ENCODE measurements at places on chromosomes 1 and 21.

DNA sequence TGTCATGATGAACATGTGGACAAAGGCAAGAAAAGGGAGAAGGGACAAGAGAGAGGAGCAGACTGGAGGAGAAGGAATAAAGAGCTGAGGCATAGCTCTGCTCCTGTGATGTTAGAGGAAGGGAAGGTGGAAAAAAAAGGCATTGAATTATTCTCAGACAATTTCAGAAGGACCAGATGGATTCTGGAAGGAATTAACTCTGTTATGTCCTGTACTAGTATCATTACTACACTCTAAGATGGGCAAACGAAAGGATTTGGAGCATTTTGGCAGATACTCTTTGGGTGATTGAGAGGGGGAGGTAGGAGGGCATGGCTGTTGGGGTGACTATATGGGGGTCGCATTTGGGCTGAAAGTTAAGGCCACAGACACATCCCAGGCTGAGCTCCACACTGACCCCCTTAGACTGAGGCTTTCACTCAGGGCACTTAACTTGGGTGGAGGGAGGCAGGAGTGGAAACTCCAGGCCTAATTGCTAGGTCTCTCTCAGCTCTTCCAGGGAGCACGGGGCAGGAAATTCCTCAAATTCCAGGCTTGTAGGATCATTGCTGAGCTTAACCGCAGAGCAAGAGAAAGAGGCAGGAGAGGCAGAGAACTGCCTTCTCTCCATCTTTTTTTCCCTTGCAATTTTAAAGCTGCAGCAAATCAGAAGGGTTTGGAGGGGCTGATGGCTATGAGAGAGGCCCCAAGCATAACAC is 25.9 kb downstream of the KIRREL1 start:
- DNase-seq = no peak

DNA sequence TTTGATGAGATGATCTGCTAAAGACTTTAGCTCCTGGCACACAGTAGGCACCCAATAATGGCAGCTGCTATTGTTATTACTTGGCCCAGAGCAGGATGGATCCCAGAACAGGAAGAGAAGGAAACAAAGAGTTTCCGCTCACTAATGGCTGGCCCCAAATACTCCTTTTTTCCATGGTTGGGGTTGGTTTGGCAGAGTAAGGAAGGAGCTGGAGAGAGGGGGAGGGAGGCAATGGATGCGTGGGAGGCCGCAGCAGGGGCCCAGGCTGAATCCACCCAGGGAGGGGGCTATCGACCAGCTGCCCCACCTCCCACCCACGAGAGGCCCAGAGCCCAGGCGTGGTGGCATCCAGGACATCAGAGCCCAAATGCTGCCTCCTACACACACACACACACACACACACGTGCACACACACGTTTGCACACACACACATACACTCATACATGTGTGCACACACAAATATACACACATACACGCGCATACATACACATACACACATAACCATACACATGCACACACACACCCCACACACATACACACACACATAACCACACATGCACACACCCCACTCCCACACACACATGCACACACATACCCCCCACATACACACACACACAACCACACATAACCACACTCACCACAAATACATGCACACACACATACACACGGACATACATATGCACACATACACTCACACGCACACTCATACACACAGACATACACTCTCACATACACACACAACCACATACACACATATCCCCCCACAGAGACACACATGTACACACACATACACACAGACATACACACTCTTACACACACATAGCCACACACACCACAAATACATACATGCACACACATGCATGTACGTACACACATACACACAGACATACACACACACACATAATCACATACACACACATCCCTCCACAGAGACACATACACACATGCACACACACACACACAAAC is 25.2 kb downstream of the C1QB start:
- no peak for DNase-seq

DNA sequence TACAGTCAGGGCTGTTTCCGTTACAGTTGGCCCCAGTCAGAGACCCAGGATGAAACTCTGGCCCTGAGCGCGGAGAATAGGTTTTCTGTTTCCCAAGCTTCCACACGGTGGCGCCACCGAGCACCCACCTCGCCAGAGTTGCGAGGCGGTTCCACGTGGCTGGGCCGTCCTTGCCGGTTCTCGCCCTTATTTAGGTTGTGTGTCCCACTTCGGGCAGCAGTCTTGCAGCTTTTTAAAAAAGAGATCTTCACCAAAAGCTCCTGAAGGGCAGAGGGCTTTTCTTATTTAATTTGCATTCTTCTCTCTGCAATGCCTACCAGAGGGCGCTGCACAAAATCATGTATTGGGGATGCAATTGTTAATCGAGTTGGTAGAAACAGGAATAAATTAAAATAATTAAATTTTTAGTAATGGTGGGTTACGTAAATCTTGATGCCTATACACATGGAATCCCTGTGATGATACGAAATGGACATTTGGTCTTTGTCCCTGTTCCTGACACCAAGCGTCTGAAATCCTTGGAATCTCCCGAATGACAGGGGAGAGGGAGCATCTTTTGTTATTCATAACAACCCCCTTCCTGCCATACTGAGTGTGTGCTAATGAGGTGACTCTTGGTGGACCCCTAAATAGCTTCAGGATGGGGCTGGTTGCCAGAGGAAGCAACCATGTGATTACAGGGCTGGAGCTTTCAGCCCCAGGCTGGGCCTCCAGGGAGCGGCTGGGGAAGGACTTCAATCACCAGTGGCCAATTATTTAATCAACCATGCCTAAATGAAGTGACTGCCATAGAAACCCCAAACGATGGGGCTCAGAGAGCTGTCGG is 5.6 kb upstream of the S100A7 start:
- peak; percentile 88 for DNase-seq

DNA sequence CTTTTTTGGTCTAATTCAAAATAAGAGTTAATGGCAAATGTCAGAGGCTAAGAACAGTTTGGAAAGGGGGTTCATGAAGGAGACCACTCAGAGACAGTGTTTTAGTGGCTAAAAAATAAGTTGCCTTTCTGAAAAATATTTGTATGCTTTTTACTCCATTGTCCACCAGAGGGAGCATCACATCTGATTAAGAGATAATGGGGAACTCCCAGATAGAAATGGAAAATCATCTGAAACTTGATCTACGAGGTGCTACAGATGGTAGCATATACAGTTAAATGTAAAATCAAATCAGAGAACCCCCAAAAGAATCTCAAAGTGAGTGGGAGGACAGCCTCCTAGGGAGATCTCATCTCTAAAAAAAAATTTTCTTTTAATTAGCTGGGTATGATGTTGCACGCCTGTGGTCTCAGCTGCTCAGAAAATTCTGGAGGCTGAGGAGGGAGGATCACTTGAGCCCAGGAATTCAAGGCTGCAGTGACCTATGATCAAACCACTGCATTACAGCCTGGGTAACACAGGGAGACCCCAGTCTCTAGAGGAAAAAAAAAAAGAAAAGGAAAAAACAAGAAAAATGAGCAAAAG is 9.7 kb downstream of the SMYD3 start:
- DNase-seq = no peak

DNA sequence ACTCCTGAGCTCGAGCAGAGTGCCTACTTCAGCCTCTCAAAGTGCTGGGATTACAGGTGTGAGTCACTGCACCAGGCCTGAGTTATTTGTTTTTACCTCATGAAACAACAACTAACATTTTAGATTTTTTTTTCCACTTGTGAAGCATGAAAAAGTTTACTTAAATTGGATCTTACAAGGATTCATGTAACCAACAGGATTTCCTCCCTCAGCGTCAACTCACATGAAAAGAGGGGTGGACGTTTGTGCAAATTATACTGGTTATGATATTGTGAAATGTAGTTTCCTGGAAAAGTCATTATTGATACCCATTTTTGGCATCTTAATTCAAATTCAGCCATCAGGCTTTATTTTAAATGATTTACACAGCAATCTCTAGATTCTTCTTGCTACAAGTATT is 6.5 kb downstream of the CNST start:
- DNase-seq = no peak

DNA sequence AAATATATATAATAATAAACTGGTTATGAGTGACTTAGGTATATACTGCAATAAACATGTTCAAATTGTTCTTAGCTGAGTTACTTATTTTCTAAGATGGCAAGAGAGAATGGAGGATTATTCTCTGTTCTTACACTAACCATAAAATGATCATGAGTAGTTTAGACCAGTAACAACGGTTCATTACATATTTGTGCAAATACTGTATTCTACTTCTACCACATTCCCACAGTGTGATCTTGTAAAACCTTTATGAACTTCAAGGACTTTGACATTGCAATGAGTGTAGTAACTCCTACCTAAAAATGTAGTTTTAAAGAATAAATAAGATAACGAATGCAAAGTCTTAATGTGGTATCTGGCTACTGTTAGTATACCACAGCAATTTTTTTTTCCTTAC is 353.7 kb upstream of the NCAM2 start:
- DNase-seq = no peak

DNA sequence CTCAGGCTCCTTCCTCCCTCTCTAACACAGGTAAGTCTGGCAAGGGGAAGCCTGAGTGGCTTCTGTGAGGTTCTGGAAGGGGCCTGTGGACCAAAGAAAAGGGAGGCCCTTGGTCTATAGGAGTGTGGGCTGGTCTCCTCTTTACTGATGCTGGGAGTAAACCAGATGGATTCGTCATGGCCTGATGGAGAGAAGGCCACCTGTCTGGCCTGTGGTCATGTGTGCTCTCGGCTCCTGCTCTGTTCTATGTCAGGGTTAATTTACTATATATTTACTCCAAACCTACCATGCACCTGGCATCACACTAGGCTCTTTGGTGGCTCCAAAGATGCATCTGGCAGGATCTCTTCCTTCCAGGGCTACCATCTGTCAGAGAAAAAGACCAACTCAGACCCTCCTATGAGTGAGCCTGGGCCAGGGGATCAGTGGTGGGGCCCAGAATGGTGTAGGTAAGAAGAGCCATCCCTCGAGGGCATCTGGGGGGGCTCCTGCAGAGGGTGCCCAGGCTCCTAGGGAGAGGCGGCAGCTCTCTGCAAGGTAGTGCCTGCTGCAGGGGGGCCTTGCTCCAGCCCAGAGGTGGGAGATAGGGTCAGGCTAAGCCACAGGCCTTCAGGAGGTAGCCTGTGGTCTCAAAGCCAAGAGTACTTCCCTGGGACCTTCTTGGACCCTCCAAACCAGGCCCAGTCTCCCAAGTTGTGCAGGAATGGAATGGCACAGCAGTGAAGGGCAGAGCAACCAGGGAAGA is 68.2 kb upstream of the SELENON start:
- no peak for DNase-seq

GRCh38 chr1:178594133-178594532 is 81.2 kb downstream of the TEX35 start:
- no peak for DNase-seq

DNA sequence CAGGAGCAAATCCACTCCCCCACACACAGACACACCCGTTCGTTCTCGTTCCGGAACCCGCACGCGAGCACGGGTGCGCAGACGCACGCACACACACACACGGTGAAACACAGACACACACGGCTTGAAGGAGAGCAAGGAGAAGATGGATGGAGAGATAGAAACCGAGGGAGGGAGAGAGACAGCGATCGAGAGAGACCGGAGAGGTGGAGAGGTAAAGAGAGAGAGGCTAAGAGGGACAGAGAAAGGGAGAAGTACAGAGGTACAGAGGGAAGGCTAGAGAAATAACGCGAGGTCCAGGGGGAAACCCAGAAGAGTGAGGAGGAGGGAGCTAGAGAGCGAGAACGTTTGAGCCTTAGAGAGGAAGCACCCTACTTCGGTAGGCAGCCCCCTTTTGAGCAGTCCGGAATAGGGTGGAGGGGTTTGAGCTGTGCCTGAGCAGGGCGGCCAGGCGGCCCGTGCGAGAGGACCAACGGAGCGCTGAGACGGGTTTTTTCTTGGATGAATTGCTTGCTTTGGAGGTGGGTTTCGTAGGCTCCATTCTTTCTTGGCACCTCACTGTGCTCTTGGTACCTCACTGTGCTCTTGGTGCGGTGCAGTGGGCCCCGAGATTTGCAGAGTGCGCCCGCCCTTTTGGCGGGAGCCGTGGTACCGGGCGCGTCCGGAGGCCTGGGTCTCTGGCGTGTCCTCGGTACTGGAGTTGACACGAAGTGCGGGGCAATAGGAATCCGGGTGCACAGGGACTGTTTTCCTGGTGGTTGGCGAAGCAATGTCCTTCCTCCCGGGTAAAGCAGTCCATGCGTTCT is 88.4 kb upstream of the RHOU start:
- peak; percentile 81 for DNase-seq

- no peak for DNase-seq
These were observed 534.4 kb upstream of the CAMK1G start for GRCh38 chr1:209048941-209049669.

DNA sequence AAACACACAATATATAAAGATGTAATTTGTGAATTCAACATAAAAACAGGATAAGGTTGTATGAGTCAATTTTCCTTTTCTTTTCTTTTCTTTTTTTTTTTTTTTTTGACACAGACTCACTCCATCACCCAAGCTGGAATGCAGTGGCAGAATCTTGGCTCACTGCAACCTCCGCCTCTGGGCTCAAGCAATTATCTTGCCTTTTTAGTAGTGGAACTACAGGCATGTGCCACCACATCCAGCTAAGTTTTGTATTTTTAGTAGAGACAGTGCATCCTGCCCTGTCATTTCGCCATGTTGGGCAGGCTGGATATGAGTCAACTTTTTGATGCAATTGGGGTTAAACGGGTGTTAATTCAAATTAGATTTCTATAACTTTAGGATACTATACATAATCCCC is 10.3 kb upstream of the SPRR2B start:
- no peak for DNase-seq

DNA sequence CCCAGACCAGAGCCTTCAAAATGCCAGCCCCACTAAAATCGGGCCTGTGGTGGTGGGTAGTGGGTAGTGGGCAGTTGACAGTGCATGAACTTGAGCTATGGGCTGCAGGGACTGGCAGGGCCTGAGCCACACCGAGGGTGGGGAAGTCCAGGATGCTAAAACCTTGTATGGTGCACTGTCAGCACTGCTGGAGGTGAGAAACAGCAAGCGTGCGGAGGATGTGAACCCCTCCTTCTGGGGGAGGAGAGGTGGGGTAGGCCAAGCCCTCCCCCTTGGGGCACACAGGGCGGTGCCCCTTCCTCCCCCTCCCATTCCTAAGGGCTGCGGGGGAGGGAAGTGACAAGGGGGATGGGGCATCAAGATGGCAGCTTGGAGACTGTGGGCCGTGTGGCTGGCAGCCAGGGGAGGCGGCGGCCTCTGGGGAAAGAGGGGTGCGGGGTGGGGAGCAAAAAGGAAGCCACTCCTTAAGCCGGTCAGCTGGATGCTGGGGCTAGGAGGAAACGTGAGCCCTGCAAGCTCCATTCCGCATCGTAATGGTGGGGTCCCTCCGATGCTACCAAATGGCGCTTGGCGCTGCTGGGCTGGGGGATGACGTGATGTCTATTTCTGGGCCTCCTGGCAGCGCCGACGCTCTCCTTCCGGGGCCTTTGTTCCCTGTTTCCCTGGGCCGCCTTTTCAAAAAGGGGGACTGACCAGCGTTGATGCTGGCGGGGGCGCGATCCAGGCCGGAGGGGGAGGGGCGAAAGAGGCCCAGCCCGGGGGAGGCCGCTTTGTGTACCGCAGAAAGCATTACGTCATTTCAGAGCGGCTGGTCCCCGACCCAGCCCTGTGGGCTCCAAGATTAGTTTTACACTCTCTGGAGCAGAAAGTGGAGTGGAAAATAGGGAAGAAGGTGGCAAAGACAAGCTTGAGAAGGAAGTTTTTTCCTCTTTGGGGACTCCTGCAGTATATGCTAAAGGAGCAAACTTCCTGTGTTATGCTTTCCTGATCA is 809 bp downstream of the SYT11 start:
- DNase-seq = peak; percentile 80
